ENCODE measurements at places on chromosomes 5 and 9. TPM values are rescaled to one million over a fixed set of nuclear protein-coding genes. Genes with fewer than 3 reads are reported as not detected.
A peak's percentile ranks its signal among the peaks of the same experiment; 100 is the strongest.

- no peak for DNase-seq
These were observed 86.7 kb upstream of the NFIB start for GRCh38 chr9:14400658-14400995.

DNA sequence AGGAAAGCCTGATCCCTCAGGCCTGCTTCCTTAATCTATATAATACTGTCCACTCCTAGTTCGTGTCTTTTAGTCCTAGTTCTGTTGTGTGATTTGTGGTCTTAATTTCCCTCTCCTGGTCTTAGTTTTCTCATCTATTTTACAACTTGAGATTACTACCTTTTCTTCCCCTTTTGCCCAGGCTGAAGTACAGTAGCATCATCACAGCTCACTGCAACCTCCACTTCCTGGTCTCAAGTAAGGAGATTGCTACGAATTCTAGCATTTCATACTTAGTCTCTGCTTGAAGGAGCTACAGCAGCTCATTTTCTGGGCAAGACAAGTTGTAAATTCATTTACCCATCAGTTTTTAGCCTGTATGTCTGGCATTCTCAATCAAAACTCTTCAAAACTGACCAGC, 5.5 kb downstream of the TRIM32 start:
- no peak for DNase-seq

DNA sequence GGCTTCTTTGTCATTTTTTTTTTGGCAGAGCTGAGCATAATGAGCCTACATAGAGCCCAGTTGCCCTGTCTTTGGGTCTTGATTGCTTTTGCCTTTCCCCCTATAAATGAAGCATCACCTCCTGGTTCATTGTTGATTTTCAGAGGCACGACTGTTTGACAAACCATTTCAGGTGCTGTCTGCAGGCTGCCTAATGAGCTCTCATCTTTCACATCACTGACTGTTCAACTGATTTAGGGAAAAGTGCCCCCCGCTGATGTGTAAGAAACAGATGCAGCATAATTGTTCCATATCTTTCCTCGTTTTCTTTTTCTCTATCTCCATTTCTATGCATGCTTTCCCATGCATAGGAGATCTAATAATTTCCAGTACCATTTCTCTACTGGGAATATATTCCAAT, 338.6 kb downstream of the TMEM38B start:
- no peak for DNase-seq

DNA sequence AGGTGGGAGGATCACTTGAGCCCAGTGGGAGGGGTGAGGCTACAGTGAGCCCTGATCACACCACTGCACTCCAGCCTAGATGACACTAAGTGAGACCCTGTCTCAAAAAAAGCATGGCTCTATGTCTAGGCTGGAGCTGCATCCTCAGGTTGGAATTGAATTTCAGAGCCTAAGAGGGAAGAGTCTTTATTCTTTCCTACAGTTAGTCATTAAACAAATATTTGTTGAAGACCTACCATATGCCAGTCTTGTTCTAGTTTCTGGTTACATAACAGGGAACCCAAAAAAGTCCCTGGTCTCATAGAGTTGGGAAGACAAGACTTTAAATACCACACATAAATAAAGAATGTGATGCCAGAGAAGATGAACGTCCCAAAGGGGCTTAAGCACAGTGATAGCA, 6.9 kb upstream of the GRPEL2 start:
- no peak for DNase-seq

GRCh38 chr5:84406111-84406510, 21.4 kb upstream of the EDIL3 start:
- no peak for DNase-seq

- DNase-seq, result no peak
These were observed 117.2 kb upstream of the RGMB start for GRCh38 chr5:98656125-98656795.

GRCh38 chr5:176827736-176828414, 17.5 kb downstream of the UNC5A start:
- no peak for DNase-seq

GRCh38 chr9:34588671-34589635, 571 bp downstream of the CNTFR start:
- no peak for DNase-seq

DNA sequence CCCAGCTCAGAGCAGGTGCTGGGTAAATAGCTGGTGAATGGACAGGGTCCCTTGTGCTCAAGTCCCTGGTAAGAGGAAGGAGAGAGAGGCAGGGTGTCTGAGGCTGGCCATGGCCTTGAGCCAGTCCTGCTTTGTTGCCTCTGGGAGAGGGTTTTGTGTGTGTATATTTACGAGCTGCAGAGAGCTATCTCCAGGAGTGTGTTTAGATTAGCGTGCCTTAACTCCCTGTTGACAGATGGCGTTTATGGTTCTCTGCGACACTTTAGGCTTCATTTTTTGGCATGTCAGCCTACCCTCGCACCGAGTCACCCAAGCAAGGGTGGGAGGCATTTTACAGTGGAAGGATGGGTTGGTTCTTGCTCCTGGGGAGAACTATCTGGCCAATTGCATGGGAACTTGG, 22.2 kb downstream of the HMCN2 start:
- peak; percentile 53 for DNase-seq

- DNase-seq, result no peak
These were observed 1378.5 kb upstream of the NUDT12 start for GRCh38 chr5:104941030-104941645.

DNA sequence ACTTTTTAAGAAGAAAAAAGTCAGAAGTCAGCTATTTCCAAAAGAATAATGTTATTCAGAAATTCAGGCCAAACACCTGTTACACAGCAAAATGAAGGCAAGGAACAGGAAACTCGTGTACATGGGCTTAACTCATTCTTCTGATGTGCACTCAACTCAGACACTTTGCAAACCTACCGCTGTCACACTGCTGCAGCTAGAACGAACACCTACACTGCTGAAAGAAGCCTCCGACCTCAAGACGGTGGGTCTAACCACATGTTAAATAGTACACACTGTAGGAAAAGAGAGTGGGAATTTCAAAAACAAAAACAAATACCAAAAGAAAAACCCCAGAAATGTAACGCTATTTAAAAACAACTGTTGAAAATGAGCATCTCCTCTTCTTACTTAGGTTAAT, 384.5 kb downstream of the IRX1 start:
- DNase-seq, result no peak

DNA sequence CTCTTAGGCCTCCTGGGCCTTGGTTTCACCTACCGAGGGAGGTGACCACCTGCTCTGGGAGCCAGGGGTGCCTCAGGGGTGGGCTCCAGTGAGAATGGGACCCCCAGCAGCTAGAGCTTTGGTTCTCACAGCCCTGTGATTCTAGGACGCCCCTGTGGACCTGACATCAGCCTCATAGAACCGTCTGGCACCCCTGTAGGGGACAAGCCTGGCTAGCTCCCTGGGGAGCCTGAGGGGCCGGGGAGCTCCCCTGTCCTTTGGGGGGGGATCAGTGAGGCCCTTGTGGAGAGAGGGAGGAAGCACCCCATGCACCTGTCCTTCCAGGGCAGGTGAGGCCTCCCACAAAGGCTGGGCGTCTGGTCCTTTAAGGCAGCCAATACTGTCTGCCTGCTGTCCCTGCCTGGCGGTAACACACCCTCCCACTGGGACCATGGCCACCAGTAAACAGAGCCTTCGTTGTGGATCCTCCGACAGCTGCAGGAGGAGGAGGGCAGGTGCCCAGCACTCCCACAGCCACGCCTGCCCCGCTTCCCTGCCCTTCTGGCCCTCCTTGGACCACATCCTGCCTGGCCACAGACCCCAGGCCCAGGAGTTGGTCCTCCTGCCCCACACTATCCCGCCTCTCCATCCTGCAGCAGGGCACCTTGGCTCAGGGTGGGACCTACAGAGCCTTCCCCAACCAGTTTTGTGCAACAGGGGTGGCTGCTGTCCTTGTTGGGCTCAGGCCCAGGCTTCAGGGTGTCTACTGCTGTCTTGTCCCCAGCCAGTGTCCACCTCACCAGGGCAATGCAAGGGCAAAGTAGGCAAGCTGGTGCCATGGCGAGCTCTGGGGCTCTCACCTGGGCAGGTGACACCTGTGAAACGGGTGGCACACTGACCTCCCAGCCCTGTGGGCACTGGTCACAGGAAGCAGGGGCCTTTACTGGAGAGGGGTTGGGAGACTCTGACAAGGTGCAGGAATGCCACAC, 3.0 kb upstream of the TUBB4B start:
- DNase-seq, result peak; percentile 57

Gene RNF183
- not detected for total RNA-seq

Gene GPR150
- total RNA-seq, result 0.51 TPM

Gene CBY3
- total RNA-seq, result 5.0 TPM

Gene FBLL1
- total RNA-seq, result 1.3 TPM

Measured in prostate gland (tissue), 2 donors.